GM23248 (cell line): ENCODE measurements at places on chromosomes 5 and 9.

- DNase-seq: peak; percentile 9
These were observed 430.8 kb upstream of the TNC start for GRCh38 chr9:115548609-115549260.

DNA sequence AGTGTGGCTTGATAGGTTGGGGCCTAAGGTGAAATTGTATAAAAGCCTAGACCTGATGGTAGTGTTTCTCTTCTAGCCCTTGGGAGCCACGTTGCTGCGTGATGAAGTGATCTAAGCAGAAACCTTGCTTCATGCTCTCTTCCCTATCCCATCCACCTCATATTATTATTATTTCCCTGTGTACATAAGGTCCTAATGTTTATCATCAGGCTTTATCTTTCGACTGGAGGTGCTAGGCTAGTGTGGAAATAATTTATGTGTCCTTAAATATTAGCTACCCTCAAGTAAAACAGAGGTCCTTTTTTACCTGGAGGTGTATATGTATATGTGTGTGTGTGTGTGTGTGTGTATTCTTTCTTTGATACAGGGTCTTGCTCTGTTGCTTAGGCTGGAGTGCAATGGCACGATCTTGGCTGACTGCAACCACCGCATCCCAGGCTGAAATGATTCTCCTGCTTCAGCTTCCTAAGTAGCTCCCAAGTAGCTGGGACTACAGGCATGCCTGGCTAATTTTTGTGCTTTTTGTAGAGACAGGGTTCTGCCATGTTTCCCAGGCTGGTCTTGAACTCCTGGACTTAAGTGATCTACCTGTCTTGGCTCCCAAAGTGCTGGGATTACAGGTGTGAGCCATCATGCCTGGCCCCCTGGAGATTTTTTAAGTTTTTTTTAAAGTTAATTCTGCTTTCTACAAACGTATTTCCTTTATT lies 3.7 kb downstream of the UGCG start:
- DNase-seq: no peak

DNA sequence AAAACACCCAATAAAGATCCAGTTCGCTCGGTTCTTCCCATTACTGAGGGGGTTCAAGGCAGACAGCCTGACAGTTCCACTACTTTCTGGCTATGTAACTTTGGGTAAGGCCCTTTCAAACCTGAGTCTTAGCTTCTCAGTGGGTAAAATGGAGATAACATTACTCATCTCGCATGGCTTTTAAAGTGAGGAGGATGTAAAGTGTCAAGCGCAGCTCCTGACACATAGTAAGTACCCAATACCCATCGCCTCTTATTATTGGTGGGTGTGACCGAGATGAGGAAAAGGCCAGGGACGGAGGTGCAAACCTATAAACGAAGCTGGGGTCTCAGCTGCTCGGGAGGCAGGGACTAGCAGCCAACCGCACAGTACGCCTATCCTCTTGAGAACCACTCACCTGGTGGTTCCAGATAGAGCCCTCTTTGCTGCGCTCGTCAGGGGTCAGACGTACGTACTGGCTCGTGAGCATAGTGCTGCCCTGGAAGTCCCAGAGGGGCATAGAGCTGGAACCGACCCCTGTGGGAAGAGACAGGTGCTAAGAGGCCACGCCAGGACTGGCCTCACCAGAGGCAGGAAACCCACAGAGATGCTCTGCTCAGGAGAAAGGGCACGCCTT lies 584 bp downstream of the LMAN2 start:
- DNase-seq: peak; percentile 35

DNA sequence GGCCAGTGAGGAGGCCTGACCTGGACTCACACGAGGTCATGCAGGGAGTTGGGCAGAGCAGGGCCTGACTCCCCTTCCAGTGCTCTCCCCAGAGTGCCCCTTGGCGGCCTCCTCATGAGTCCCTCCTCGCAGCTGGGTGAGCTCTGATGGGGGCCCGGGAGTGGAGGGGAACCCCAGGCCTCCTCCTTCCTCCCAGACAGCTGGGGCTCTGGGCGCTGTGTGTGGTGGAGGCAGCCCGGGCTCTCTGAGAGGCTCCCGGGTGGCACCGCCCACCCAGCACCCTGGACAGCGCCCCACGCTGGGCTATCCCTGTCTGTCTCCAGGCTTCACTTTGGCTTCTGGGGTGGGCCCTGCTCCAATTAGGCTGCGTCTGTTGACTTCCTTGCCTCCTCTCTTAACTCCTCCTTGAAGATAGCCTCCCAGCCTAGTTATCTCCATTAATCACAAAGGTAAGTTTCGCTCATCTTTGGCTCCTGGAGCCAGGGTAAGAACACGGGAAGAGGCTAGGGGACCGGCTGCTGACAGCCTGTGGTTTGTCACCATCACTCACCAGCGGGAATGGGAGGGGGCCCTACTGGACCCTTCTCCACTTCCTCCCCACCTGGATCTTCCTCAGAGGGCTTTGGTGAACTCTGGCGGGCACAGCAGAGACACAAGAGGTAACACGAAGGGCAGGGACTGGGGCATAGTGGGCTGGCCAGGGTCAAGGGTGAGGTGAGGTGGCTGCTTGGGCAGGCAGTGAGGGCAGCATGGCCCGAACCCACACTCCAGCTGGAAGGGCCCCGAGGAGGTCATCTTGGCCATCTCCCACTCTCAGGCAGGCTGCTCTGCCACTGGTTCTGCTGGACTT lies 13.1 kb downstream of the PSD2 start:
- peak; percentile 58 for DNase-seq

- DNase-seq: peak; percentile 60
These were observed 8.3 kb downstream of the ZNF483 start for GRCh38 chr9:111533099-111533790.

- DNase-seq: peak; percentile 28
These were observed 15.6 kb downstream of the MTX3 start for GRCh38 chr5:79975422-79975821.

- no peak for DNase-seq
These were observed 353.8 kb downstream of the NFIB start for GRCh38 chr9:13960011-13960765.

- peak; percentile 43 for DNase-seq
These were observed 154.7 kb upstream of the RUSC2 start for GRCh38 chr9:35335164-35335563.
